COR-L47 (cell line): ENCODE measurements at places on chromosomes 11 and 22.

- DNase-seq, result no peak
These were observed 16.0 kb upstream of the TMPRSS13 start for GRCh38 chr11:117945047-117945810.

DNA sequence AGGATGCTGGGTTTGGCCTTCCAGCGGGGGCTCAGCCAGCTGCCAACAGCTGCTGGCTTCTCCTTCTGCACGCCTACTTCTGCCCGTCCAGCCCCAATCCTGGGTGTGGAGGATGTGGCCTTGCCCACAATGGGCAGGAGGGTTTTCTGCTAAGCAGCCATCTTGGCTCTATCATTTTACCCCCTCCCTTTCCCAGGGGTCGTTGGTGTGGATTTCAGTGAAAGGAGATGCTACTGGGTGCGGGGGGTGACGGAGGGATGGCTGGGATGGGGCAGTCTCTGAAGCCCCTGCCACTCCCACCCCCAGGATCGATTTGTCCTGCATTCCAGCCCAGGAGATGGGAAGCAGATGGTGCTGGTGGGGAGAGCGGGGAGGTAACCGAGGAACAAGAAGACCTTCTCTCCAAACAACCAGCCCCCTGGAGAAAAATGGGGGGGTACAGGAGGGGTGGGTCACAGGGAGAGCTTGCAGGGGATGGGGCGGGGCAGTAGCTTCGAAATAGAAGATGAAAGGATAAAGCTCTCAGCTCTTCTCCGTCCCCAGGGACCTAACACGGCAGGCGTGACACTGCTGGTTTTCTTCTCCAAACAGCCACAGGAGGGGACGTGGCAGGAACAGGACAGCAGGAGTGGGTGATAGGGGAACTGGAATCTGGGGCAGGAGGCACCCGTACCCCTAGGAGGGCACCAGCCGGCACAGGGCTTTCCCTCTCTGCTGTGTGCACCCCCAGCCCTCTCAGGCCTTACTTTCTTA is 68.9 kb downstream of the NECTIN1 start:
- no peak for DNase-seq

- DNase-seq, result no peak
These were observed 113.1 kb downstream of the DBX1 start for GRCh38 chr11:20047006-20047768.

GRCh38 chr22:17974703-17975372 is 49.5 kb downstream of the MICAL3 start:
- DNase-seq, result no peak

DNA sequence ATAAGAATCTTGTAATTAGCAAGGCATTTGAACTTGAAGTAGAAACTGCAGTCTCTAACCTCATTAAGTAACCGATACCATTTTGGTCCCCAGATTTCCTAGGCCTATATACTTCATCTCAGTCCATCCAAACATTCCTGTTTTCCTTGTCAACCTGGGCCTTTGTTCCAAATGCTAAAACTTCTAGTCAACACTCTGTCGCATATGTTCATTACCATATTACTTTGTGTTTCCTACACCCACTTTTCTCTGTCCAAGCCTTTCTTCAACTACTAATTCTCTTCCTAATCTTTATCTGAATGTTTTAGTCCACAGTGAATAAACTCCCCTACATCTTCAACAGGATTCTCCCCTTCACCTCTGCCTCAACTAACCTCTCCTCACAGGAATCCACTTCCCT is 31.4 kb downstream of the MTMR2 start:
- no peak for DNase-seq

GRCh38 chr22:44245867-44246266 is 65.1 kb downstream of the PARVG start:
- DNase-seq, result no peak

DNA sequence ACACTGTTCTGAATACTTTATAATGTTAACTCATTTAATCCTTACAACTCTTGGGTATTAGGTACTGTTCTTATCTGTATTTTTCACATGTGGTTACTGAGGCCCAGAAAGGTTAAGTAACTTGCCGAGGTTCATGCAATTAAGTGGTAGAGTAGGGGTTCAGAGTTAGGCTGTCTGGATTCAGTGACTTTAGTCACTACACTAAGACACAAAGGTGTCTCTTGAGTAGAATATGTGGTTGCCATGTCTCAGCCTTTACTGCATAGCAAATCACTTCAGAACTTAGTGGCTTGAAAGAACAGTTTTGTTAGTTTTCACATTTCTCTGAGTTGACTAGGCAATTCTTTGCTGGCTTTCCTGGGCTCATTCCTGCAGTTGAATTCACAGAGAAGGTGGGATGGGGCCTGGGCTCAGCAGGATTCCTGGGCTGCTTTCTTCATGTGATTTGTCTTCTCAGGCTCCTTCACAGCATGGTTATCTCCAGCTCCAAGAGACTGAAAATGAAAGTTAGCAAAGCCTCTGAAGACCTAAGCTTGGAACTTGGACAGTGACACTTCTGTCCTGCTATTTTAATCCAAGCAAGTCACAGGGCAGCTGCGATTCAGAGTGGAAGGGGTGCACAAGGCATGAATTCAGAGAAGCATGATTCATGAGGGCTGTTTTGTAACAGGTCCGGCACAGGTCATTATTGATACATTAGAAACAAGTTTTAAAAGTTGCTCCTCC is 68.3 kb downstream of the SPECC1L start:
- DNase-seq, result no peak
